Aortic smooth muscle cell (primary cell): ENCODE measurements at places on chromosomes 3 and 15. TPM values are rescaled to one million over a fixed set of nuclear protein-coding genes. Genes with fewer than 3 reads are reported as not detected.

ZNF148 gene
- 27.9 and 39.7 TPM in 2 replicates for total RNA-seq

DPH6 gene
- total RNA-seq, result 11.4 and 17.5 TPM in 2 replicates

PTH1R gene
- total RNA-seq, result 0.06 and 0.13 TPM in 2 replicates

CD200R1 gene
- total RNA-seq, result 0.06 TPM in 1 of 2 replicates, not detected in the other

SOX14 gene
- not detected in 2 replicates for total RNA-seq

TMEM108 gene
- total RNA-seq, result not detected in 2 replicates

CKMT1A gene
- not detected in 2 replicates for total RNA-seq

CDHR4 gene
- total RNA-seq, result 0.06 TPM in 1 of 2 replicates, not detected in the other

CYP1A2 gene
- not detected in 2 replicates for total RNA-seq

DYNLT2B gene
- 10.1 and 11.1 TPM in 2 replicates for total RNA-seq

P4HTM gene
- 39.0 and 50.3 TPM in 2 replicates for total RNA-seq

SLC7A14 gene
- total RNA-seq, result under 0.01 and 0.19 TPM in 2 replicates

B3GALNT1 gene
- 30.3 and 30.9 TPM in 2 replicates for total RNA-seq

WWTR1 gene
- total RNA-seq, result 134 and 160 TPM in 2 replicates

CHST13 gene
- total RNA-seq, result not detected in 2 replicates

SRGAP3 gene
- total RNA-seq, result 3.5 and 5.2 TPM in 2 replicates

GOLGA8G gene
- total RNA-seq, result not detected in 2 replicates

CCR9 gene
- not detected in 2 replicates for total RNA-seq
